Astrocyte (in vitro differentiated cells and primary cell): ENCODE measurements at places on chromosomes 6 and 20.

DNA sequence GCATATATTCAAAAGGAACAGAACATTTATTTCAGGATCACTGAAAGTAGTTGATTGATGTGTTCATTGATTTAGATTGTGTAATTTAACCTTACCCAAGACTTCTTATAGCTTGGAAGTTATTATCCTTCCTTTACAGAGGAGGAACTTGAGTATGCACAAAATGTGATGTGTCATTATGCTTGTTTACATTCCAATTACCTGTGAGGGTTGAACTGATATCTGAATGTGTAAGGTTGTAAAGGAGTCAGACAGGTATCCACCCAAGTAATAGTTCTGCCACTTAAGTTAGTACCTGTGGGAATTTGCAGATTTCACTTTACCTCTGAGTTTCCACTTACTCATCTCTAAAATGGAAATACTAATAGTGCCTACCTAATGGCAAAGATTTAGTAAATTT, 668.2 kb downstream of the DOK5 start:
- DNase-seq = no peak

DNA sequence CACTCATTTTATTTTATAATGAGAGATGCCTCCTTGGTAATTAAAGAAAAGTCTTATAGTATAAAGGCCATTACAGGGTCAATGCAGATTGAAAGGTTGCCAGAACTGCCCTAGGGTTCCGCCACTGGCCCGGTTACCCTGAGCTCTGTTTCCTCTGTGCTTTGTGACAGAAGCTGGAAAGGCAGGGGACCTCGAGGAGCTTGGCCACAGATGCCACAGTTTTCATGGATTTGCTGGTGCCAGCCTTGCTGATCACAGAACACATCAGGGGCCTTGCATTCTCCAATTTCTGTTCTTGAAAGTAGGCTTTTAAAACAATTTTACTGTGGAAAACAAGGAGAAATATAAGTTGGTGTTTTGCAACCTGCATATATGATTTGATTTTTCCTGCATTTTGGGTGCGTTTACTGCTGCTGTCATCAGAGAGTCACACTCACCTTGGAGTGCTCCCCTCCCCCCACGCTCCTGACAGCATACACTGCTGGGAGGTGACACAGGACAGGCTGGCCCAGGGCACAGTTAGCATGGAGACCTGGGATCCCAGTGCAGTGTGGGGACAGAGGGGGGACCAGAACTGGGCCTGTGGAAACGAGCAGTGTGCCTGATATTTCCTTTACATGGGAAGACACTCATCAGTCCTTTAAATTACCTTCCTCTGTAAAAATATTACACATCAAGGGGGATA, 142.8 kb downstream of the CFAP61 start:
- no peak for DNase-seq

- DNase-seq = no peak
Measured at GRCh38 chr6:93728150-93728549, 308.8 kb upstream of the EPHA7 start.

GRCh38 chr6:74280130-74280692, 584.2 kb downstream of the CD109 start:
- no peak for DNase-seq

DNA sequence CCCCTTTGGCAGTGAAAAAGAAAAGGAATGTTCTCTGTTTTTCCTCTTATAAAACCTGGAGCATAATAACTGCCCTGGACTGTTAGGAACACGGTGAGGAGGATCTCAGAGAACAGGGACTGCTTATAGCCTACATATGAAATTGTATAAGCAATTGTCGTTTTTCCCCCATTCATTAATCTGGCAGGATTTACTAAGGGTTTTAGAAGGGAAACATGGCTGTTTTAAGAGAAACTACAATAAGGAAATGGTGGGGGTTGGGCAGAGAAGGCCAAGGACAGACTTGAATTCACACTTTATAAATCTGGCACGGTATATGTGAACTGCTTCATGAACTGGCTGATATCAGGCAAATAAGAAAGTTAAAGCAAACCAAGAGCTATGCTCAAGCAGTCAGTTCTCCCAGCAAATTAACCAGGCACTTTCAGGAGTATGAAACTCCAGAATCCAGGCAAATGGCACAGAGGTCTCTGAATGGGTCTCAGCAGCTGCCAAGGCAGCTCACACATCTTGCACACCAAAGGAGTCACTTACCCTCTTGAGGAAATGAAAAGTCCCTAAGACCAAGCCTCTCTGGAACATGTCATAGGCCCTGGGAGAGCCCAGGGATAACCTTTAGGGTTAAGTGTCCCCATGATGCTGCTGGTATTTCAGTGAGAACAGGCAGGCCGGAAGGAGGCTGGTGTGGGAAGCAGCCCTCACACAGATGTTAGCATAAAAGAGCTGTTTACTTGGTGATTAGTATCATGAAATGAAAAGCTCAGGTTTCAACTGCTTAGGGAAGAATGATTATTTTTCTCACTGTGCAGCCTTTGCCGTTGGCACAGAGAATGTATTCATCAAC, 260.5 kb upstream of the MARCKS start:
- peak; percentile 61 for DNase-seq

DNA sequence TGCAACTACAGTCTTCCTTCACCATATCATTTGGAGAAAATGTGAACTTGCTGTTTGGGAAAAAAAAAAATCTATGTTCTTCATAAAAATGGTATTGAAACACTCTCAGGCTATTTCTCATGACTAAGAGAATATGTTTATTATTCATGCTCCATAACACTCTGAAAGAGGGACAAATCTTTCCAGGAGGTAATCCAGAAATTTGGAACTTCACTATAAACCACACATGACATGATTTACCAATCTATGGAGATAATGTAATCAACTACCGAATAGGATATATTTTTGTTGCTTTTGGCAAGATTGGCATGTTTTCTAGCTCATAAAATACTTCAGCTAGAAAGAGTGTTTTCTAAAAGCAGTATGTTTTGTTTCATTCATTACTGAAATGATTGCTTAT, 56.3 kb downstream of the THEMIS start:
- peak; percentile 10 for DNase-seq

DNA sequence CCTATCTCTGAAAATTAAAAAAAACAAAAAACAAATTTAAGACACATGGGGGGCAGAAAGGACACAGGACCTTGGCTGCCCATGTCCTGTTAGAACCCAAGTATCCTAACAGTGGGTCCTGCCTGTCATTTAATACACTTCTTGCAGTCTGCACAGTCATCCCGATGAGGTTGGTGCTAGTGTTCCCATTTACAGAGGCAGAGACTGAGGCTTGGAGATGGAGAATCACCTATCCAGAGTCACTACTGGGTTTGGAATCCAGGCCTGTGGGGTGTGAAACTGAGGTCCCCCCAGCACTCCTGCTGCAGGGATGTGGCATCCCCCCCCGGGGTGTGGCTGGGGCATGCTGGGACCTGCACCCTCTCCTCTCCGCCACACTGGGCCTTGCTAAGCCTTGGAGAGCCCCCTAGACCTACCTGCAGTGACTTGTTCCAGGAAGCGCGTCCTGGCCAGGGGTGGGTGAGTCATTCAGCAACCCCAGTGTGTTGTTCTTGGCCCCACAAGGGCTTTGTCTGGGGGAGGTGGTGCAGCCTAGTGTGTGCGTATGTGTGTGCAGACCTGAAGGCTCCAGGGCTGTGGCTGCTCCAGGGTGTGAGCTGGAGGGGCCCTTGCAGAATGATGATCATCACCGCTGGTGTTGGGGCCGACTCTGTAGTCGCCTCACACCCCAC, 49.7 kb downstream of the BCAS4 start:
- DNase-seq = peak; percentile 94

DNA sequence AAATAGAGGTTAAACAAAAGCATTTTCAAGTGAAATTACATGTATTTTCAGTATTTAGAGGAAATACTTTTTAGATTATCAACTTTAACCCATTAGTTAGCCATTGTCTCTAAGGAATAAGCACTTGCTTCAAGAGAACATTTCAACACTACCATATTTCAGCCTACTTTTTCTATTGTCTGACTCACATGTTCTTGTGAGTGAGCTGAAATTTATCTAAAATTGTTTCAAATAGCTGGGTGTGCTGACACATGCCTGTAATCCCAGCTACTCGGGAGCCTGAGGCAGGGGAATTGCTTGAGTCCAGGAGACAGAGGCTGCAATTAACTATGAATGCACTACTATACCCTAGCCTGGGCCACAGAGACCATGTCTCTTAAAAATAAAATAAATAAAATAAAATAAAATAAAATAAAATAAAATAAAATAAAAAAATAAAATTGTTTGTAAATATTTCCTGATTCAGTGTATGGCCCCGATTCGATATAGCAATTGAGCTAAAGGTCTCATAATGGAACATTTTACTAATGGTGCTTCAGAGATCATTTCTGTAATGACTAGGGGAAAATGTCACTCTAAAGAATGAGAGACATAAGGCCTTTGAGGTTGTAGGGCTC, 324.6 kb upstream of the PLCB4 start:
- no peak for DNase-seq

DNA sequence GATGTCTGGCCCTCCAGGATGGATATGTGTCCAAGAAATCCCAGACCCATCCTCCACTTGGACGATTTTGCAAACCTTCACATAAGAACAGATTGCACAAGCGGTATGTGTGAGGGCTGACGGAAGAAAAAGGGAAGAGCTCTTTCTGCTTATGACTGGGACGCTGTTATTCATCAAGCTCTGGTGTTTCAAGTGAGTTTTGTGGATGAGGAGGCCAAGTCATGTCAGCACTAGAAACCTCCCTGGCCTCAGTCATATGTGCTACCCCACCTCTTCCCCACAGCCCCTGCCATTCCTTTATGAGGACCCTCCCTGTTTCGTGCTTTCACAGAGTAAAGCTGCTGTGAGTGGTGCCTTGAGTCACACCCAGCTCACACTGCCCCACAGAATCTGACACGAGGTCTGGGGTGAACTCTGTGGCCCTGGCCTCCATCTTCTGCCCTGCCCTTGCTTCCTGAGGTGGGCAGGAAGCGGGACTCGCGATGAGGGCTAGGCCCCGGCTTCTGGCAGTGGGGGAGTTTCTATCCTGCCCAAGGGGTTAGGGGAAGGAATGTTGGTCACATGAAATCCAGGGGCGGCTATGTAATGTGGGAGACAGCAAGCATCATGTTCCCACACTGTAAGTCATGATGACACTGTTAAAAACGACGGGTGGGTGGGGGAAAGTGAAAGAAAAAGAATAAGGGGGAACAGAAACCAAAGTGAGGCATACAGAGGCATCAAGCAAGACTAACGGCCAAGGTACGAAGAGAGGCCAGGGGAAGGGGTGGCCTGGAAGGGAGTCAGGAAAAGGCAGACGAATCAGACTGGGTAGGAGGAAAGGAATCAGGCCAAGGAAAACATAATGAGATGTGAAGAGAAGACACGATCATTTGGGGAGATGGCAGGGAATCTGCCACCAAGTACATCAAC, 78.1 kb downstream of the PRDM1 start:
- peak; percentile 83 for DNase-seq

DNA sequence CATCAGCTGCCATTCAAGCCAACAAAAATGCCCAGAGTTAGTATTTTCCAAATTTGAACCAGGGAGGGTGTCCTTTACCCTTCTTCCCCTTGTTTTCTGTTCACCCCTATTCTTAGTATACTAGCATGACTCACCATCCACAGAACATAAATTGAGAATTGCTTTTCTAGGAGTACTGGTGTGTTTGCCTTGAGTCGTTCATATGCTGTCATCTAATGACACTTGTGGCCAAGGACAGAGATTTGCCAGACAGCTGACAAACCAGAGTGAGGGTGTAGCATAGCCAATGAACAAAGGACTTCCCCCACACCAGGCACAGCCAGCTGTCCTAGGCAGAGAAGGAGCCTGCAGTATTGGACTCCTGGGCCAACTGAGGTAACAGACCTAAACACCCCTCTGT, 62.2 kb downstream of the FILIP1 start:
- DNase-seq = no peak
